ENCODE measurements at places on chromosomes 1 and 21. TPM values are rescaled to one million over a fixed set of nuclear protein-coding genes. Genes with fewer than 3 reads are reported as not detected.

SYT11 gene
- 22.3 TPM for total RNA-seq

DNA sequence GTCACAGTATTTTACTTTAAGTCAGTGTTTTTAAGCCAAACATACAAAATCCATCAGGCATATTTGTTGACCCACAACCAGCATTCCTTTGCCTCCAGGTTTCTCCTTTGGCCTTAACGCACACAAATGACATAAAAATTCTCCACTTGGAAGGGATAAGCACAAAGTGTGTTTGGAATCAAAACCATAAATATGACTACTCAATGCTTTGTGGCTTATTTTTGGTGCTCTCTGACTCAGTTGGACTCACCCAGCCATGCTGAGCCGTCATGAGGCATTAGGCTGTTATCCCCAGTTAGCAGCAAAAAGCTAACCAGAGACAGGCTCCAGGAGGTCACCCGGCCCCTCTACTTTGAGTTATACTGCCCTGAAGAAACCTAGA lies 948 bp downstream of the PRUNE1 start:
- peaks cover 44% of the 10 kb centered on the region for H3K4me1 ChIP-seq
- DNase-seq: no peak
- H3K27me3 ChIP-seq: no peaks in the 10 kb centered on the region

CD55 gene
- 132 TPM for total RNA-seq

SRM gene
- 230 TPM for total RNA-seq

GRCh38 chr1:187396226-187396625 lies 567.5 kb downstream of the PLA2G4A start:
- H3K27me3 ChIP-seq: no peaks in the 10 kb centered on the region
- H3K4me3 ChIP-seq: no peak overlapping the region
- no peaks in the 10 kb centered on the region for H3K36me3 ChIP-seq
- H3K27ac ChIP-seq: no peak overlapping the region
- no peaks in the 10 kb centered on the region for H3K4me1 ChIP-seq
- DNase-seq: no peak

DNA sequence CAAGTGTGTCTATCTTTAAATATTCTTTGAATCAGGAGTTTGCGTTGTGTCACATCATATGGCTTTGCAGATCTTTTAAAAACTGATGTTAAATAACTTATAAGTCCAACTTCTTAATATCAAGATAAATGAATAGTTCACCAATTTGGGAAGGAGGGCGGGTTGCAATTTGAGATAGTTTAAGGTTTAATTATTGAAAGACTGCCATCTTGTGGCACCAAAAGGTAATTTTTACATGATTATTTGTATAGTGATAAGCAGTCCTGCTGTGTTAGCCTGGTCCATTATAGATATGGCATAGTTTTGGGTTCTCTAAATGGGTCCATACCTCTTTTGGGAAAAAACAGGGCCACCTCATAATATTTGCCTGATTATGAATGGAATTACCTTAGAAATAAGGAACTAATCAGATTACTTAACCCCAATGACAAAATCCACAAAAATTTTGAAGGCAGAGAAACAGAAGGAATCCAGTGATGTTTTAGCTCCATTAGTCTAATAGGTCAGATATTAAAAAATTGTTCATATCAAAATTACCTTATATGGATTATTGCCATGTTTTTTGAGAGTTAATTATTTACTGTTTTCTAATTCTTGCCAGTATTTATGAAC lies 64.3 kb downstream of the PRKAA2 start:
- no peaks in the 10 kb centered on the region for H3K4me1 ChIP-seq
- H3K27me3 ChIP-seq: peaks cover 6% of the 10 kb centered on the region
- H3K36me3 ChIP-seq: no peaks in the 10 kb centered on the region
- DNase-seq: no peak

SPRR2F gene
- total RNA-seq: not detected

DNA sequence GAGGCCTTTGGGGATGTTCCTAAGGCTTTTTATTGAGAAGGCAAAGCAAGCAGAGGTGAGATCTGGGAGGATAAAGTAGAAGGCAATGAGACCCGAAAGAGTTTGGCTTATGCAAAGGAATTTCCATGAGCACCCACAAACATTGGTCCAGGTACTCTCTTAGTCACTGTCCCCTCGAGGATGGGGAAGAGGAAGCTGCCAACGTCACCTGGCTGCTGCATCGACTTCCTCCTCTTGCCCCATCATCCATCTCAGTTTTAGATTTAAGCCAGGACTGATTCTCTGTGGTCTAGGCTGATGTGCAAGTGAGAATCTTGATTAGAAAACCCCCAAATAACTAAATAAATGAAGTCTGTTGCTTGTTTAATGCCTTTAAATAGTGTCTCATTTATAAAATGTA lies 28.7 kb downstream of the RUNX1 start:
- H3K27ac ChIP-seq: peak overlapping the region; percentile 87
- H3K4me3 ChIP-seq: peak overlapping the region; percentile 7
- peaks cover 64% of the 10 kb centered on the region for H3K36me3 ChIP-seq
- peaks cover 86% of the 10 kb centered on the region for H3K4me1 ChIP-seq

GRCh38 chr1:242731446-242731845 lies 206.9 kb upstream of the PLD5 start:
- no peaks in the 10 kb centered on the region for H3K27me3 ChIP-seq

CELA3A gene
- total RNA-seq: not detected

RIIAD1 gene
- total RNA-seq: not detected

GRCh38 chr1:41294216-41294615 lies 52.1 kb upstream of the SCMH1 start:
- no peak overlapping the region for H3K4me3 ChIP-seq
- H3K36me3 ChIP-seq: no peaks in the 10 kb centered on the region
- no peak for DNase-seq
- no peaks in the 10 kb centered on the region for H3K4me1 ChIP-seq
- no peak overlapping the region for H3K27ac ChIP-seq

ZBED6 gene
- total RNA-seq: 21.9 TPM

HFM1 gene
- total RNA-seq: not detected
